Mucosa of descending colon (tissue), 3 donors: ENCODE measurements at places on chromosomes 5 and 9. TPM values are rescaled to one million over a fixed set of nuclear protein-coding genes. Genes with fewer than 3 reads are reported as not detected.

The ORM1 gene
- not detected for total RNA-seq

The AGXT2 gene
- total RNA-seq, result not detected

The TMC1 gene
- total RNA-seq, result 0.19 TPM

The GALNT12 gene
- 121 TPM for total RNA-seq

The PDE8B gene
- total RNA-seq, result 6.9 TPM

The TAS2R1 gene
- total RNA-seq, result not detected

The QRFP gene
- total RNA-seq, result 0.24 TPM

The EQTN gene
- 1.4 TPM for total RNA-seq

The TNC gene
- 216 TPM for total RNA-seq

The PCDHB10 gene
- total RNA-seq, result 4.9 TPM

The PAEP gene
- not detected for total RNA-seq

The C9orf152 gene
- total RNA-seq, result 42.9 TPM

The OTP gene
- total RNA-seq, result not detected

The MTRR gene
- 53.3 TPM for total RNA-seq

The UHRF2 gene
- 37.9 TPM for total RNA-seq

The ENTPD8 gene
- 127 TPM for total RNA-seq

The ORM2 gene
- total RNA-seq, result not detected

The C1QTNF3 gene
- 10.0 TPM for total RNA-seq

The SV2C gene
- total RNA-seq, result 0.54 TPM

The CXCL14 gene
- total RNA-seq, result 24.2 TPM

The SLC45A2 gene
- total RNA-seq, result 0.28 TPM

The F2RL1 gene
- 177 TPM for total RNA-seq

The FOXD4 gene
- 0.22 TPM for total RNA-seq

The LCN9 gene
- not detected for total RNA-seq

The ADAMTS12 gene
- 0.72 TPM for total RNA-seq

The PCDHGA2 gene
- 0.41 TPM for total RNA-seq

The TICAM2 gene
- 3.5 TPM for total RNA-seq

The GZMA gene
- total RNA-seq, result 17.2 TPM
